NCI-H1930 (cell line): ENCODE measurements at places on chromosomes 4 and X.

- DNase-seq: no peak
Observed at GRCh38 chrX:29231800-29232199, 644.6 kb downstream of the IL1RAPL1 start.

GRCh38 chrX:25001808-25002660 lies 13.7 kb downstream of the ARX start:
- no peak for DNase-seq

DNA sequence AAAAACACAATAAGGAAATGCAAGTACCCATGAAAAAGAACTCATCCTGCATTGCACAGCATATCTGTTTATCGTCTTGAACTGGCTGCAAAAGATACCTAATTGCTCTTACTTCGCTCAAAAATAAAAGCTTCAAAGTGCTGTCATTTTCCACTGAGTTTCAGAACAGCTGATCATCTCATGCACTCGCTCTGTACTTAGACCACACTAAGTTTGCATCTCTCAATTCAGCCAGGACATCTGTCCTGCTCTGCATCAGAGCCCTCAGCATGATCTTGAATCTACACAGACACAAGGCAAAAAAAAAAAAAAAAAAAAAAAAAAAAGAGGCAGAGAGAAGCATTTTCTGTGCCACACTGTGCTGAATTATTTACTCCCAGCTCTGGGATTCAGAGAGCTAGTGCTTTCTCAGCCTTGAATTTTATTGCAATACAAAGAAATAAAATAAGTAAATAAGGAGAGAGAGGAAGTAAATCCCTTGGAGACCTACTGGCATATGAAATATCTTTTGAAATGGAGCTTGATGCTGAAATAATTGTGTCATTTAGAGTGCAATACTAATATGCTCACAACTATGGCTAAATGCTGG lies 81.3 kb downstream of the PPP1R2C start:
- DNase-seq: no peak

DNA sequence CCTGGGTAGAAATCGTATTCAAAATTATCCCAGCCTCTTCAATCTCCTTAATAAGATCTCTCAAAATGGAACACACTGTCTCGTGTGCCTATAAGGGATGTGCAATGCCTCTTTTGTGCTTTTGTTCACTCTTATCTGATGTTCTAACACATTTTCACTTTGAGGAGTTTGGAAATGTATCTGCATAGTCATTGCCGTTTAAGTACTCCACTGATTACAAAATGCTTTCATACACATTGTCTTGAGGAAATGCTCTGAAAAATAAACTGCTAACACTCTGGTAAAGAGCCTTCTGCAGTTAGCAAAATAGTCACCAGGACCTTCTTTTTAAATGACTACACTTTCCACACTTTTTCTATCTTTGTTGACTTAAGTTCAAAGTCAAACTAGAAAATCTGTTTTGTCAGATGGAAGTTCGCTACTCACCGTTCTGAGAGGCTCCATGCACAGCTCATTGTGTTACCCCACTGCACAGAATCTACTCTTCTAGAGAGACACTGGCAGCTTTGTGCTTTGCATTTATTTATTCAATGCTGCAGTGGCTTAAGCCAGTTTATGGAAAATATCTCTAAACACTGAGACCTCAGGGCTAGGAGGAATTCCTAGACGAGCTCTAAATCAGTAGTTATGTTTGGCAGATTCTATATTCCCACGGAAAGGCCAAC lies 159.0 kb downstream of the CHIC2 start:
- no peak for DNase-seq

DNA sequence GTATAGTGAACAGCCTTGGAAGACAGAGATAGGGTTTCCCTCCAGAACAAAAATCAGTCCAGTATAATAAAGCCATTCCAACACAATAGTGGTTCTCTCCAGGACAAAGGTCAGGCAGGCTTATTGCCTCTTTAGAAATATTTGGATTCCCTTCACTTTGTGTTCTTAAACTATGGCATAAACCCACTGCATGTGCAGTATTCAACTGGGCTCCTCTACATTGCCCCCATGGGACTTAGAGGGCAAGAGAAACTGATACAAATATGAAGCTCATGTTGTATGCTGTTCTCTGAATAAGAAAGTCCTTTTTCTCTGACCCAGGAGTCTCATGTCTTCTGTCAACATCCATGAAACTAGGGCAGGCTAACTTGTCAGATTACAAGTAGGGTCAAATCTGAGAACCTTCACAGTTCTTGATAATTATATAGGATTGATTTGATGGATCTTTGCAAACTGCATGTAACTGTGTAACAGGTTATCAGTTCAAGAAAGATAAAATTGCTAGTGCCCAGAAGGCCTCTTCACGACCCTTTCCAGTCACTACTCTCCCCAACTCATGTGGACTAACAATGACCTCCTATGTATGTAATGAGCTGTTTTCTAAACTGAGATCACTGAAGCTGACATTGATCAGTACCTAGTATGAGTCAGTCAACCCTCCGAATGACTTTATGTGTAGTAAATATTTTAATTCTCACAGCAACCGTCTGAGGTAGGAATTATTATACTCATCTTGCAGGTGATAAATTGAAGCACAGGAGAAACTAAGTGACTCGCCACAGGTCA lies 31.9 kb upstream of the FAM9C start:
- no peak for DNase-seq

GRCh38 chr4:10256203-10256602 lies 139.6 kb upstream of the WDR1 start:
- DNase-seq: no peak

- no peak for DNase-seq
Observed at GRCh38 chrX:139388254-139388653, 142.3 kb upstream of the F9 start.

DNA sequence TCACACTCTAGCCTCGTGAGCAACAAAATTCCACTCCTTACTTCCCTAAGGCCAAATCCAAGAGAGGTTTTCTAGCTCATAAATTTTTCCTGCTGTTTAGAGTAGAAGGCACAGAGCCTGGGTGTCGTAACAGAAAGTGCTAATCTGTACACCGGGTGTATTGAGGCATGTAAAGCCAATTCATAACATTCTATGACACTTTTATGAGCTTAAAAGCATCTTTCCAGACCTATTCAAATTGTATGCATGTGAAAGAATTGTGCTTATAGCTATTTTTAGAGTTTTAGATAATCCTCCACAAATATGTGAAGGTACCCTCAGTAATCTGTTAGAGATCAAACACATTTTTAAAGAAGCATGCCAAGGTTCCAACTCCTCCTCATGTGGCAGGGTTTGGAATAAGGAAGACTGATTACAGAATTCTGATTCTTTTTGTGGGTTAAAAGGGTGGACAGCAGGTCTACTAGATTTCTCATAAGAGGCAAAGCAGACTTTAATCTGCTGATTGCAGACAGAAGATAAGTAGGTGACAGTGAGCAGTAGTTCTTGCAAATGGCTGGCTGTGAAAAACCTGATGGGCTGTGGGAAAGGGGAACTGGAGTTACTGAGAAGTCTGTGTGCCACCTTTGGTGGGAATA lies 25.5 kb upstream of the LRCH2 start:
- no peak for DNase-seq

GRCh38 chr4:45183905-45184304 lies 457.5 kb upstream of the GNPDA2 start:
- no peak for DNase-seq

DNA sequence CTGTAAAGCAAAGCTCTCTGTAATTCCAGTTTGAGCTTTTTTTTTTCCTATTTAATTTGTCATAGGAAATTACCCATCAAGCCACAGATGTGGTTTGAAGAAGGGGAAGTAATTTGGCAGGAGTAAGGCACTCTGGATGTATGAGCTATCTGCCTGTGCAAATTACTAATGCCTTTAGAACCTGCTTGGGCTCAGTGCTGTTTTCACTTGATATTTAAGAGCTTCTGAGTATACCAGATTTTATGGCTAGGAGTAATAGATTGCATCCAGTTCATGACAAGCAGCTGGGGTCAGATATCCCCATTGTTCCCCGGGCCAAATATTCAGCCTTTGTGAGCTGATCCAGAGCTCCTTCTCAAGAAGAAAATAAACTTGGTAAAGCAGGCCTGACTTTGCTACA lies 89.1 kb downstream of the DCAF8L2 start:
- DNase-seq: no peak

DNA sequence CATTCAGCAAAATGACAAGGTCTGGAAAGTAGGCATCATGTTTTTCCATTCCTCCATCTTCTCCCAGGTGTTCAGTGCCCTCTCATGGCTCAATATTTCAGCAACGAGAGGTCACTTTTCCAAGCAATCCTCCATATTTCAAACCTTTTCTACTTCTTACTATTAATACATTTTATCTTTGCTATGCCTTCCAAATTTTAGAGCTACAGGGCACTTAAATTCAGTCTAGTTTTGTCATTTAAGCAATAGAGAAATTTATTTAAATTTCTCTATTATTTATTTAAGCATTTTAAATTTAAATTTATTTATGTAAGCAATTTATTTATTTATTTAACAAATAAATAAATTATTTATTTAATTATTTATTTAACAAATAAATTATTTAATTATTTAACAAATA lies 305.1 kb upstream of the ANXA10 start:
- no peak for DNase-seq

DNA sequence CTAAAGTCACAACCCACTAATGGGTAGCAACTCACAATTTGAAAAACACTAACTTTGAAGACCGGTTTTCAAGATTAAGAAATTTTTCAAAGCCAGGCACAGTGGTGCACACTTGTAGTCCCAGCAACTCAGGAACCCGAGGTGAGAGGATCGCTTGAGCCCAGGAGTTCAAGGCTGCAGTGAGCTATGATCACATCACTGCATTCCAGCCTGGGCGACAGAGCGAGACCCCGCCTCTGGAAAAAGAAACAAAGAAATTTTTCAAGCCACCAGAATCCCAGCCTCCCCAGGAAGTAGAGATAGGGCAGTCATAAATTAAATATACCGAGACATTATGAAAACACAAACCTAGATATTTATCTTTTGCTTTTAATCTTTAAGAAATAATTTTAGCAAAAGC lies 13.0 kb downstream of the SMARCA1 start:
- DNase-seq: no peak

DNA sequence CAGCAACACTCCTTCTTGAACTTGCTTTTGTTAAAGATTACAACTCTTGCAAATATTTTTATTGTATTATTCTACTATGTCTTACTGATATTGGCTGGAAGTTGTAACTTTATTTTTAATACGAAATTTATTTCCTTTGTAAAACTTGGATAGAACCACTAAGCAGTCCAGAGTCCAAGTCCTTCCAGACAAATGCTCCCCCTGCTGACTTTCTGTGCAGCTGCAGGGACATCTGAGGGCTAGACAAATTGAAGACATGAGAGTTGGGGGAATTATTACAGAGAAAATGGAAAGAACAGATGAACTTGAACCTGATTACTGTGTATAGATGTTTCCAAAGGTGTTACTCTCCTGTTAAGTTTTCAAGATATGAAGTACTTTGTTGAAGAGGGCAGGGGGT lies 238.8 kb downstream of the GRIA3 start:
- no peak for DNase-seq

DNA sequence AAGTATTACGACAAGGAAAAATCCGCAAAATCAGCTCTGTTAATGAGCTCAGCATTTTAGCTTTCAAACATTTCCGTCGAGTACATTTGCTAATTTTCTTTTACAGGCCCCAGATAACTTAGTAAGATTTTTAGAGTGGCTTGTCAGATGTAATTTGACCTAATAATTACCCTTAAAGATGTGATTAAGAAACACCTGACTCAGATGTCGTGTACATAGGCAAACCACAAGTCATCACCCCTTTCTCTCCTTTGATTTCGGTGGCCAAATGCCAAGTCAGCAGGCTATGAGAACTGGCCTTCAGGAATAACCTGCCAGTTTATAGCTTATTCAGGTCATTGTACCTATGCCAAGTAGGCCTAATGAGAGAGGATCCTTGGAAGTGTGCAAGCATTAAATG lies 369.6 kb downstream of the PCDH7 start:
- peak; percentile 75 for DNase-seq

- no peak for DNase-seq
Observed at GRCh38 chr4:100826067-100826466, 308.2 kb upstream of the EMCN start.

GRCh38 chrX:40263014-40263560 lies 165.3 kb upstream of the BCOR start:
- no peak for DNase-seq

- DNase-seq: no peak
Observed at GRCh38 chrX:85052636-85053343, 49.1 kb downstream of the APOOL start.

DNA sequence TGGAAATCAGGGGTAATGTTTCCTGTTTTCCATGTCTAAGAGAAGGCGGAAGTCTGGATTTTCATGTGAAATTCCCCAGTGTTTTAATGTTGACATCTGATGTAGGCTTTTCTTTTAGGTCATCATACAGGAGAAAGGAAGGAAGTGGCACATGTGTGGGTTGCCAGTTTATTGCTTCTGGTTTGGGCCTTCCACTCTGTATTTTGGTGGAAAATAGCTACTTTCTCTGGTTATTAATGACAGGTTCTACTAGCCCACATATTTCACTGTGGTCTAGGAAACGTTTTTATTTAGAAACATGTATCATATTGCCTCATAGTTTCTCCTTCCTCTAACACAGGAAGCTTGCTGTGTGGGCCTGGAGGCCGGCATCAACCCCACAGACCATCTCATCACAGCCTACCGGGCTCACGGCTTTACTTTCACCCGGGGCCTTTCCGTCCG lies 7.2 kb downstream of the PDHA1 start:
- DNase-seq: no peak

- no peak for DNase-seq
Observed at GRCh38 chrX:116873671-116874070, 410.9 kb upstream of the CT83 start.

GRCh38 chrX:127038065-127038464 lies 218.5 kb downstream of the PRR32 start:
- DNase-seq: no peak

GRCh38 chrX:16745659-16746058 lies 26.2 kb downstream of the SYAP1 start:
- DNase-seq: no peak

GRCh38 chr4:144734522-144734921 lies 88.6 kb downstream of the HHIP start:
- DNase-seq: no peak

DNA sequence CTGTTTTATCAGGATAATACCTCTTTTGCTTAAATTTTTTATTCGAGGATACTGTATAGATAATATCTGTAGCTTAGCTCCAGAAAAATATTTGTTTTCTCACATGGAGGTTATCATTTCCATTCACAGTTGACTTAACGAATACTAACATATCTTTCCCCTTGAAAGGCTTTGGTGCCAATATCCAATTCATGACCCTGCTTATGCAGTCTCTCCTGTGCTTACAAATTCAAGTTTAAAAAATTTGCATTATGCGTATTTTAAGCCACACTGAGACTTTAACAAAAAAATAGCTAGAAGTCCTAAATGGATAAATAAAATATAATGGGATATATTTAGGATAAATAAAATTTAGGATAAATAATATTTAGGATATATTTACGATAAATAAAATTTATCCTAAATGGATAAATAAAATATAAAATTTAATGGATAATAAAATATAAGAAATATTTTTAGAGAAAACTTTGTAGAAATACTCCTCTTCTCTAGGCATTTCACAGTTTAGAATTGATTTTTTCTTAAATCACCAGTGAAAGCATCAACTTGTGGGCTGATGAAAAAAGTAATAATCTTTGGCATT lies 22.5 kb downstream of the GUCY1B1 start:
- no peak for DNase-seq

GRCh38 chr4:153873741-153874140 lies 84.9 kb upstream of the SFRP2 start:
- DNase-seq: no peak

- no peak for DNase-seq
Observed at GRCh38 chr4:184596617-184597185, 52.5 kb downstream of the CASP3 start.
